ENCODE measurements at places on chromosomes 13 and 19.

- DNase-seq, result peak; percentile 23
These were observed 717 bp downstream of the SPRYD7 start for GRCh38 chr13:49935171-49936074.

- DNase-seq, result no peak
These were observed 415.4 kb upstream of the KLHL1 start for GRCh38 chr13:70523622-70524021.

DNA sequence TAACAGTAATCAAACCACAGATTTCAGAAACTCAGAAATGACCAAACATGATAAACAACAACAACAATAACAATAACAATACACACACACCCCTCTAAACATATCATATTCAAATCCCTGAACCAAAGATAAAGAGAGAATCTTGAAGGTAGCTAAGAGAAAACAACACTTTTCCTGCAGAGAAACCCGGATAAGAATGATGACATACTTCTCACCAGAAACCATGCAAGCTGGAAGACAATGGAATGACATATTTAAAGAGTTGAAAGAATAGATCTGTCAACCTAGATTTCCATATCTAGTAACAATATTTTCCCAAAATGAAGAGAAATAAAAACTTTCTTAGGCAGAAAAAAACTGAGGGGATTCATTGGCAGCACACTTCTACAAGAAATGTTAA, 138.1 kb downstream of the LIG4 start:
- DNase-seq, result no peak

GRCh38 chr19:18202778-18203407, 949 bp downstream of the RAB3A start:
- peak; percentile 26 for DNase-seq

DNA sequence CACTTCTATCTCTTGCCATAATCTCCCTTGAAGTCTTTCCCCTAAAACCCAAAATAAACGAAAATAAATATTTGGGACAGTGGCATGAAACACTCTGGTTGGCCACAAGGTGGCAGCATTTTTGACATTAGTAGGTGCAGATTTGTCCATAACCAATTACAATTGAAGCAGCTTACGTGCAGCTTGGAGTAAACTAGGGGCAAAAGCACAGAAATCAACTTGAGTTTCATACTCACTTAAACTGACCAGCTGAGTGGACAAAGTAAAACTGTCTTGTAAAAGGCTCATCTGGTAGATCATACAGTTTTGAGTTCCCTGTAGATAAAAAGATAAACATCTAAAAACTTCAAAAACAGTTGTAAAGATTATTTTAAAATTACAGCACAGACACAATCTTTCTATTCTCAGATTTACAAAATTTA, 18.8 kb downstream of the PDCD5 start:
- peak; percentile 63 for DNase-seq

- peak; percentile 49 for DNase-seq
These were observed 128.7 kb downstream of the TSHZ3 start for GRCh38 chr19:31220540-31220939.

DNA sequence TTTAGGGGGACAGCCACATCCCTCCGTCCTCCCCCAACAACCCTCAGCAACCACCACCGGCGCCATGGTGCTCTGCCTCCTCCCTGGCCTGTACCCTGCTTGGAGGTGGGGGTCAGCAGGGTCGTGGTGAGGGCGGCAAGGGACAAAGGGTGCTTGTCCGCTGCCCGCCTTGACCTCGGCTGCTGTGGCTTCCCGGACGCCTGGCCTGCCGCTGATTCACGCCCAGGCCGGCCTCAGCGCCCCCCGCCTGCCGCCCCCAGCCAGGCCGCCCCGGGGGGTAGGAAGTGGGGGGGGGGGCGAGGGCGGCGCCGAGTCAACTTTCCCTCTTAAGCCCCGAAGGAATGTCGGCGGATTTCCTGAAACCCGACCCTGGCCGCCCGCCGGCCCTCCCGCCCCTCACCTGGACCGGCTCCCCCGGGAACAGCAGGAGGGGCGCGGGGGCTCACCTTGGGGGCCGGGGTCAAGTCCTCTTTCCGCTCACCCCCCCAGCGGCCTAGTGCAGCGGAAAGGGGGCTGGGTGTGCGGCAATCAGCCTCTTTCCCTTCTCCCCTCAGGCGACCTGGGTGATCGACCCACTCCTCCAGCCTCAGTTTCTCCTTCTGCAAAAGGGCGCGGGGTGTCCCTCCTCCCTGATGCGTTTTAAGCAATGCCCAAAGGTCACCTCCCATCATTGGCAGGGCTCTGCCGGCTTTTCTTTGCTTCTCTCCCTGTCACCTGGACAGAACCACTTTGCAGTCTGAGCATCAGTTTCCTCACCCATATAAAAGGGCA, 1.9 kb upstream of the TMEM59L start:
- no peak for DNase-seq

DNA sequence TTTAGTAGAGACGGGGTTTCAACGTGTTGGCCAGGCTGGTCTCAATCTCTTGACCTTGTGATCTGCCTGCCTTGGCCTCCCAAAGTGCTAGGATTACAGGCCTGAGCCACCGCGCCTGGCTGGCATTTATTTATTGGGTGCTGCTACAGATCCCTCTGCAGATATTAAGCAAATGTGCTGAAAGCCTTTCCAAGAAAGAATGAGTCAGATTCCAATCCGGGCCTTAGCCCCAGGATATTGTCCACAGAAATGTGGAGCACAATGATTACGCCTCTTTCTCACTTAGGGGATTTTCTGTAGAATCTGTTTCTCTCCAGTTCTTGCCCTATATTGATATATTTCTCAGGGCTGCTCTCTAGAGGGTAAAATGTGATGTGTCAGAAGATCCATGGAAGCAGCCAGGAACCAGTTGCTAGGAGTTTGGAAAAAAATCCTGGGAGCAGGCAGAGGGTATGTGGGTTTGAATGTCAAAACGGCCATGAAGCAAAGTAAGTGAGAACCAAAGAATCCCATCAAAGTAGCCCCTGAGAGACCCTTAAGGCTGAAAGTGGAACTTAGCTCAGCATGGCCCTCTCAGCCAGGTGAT, 24.8 kb upstream of the IGFL4 start:
- no peak for DNase-seq

- no peak for DNase-seq
These were observed 499.1 kb downstream of the LIG4 start for GRCh38 chr13:107716241-107716640.

DNA sequence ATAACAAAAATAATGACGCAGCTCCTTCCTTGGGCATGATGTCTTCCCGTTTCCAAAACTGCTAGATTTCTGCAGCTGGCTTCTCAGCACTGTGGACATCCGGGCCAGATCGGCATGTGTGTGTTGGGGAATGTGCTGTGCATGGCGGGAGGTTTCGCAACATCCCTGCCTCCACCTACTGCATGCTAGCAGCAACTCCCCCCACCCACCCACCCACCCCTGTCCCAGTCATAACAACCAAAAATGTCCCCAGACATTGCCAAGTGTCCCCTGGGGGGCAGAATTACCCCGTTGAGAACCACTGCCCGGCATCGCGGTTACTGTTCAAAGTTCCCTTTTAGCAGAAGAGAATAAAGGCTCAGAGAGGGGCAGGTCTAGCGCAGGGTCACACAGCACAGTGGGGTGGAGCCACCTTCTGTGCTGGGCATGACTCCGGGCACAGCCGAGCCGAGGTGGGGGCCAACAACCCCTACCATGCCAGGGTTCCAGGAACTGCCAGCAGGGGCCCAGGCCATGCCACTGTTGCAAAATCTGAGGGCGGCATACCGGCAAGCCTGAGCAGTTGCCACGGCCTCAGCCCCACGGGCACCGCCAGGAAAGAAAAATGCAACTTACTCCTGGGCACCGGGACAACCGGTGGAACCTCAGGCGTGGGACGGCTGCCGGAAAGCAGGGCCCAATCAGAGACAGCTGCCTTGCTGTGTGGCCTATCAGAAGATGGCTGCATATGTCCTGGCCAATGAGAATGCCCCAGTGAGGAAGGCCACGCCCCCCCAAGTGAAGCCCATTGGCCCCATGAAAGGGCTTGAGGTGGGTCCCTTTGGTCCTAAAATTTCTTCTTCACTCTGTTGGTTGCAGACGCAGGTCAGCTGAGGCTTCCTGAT, 22.5 kb upstream of the NFIC start:
- peak; percentile 47 for DNase-seq

GRCh38 chr13:105153611-105154010, 1381.9 kb downstream of the EFNB2 start:
- no peak for DNase-seq

DNA sequence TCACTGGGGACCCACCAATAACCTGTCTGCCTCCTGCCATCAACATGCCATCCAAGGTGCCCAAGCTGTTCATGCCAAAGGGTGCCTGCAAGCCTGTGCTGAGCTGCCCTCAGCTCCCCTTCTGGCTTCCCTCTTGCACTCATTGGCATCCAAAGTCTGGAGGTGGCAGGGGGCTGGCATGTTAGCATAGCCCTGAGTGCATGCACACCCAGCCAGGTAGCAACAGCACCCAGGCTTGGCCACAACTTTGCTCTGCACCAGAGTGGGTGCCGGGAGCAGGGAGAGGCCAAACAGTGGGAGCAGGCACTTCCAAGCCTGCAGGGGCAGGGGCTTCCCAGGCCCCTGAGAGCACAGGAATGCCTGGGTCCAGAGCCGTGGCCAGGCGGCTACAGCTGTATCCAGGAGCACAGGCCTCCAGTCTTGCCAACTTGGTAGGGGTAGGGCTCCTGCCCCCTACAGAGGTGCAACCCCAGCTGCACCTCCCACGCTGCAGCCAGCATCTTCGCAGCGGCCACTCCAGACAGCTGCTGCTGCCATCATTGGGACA, 26.1 kb upstream of the TBC1D4 start:
- DNase-seq, result no peak

DNA sequence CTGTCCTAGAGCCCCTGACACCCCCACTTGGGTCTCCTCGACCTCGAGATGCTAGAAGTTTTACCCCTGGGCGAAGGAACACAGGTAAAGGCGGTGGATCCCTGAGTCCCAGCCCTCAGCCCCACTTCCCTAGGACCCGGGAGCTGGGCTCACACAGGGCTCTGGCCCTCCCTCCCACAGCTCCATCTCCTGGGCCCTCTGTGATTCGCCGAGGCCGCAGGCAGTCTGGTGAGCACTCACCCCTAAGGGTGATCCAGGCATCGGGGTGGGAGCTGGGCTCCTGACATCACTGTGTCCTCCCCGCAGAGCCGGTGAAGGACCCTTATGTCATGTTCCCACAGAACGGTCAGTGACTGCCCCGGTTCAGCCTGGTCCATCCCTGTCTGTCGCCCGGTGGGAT, 8.3 kb downstream of the PLEKHG2 start:
- DNase-seq, result no peak
